Germinal center (tissue), 1 donor: ENCODE measurements at places on chromosomes 5 and 9.
A peak's percentile ranks its signal among the peaks of the same experiment; 100 is the strongest.

- peak; percentile 74 for DNase-seq
Observed at GRCh38 chr9:35680331-35681105, 6.8 kb downstream of the CA9 start.

DNA sequence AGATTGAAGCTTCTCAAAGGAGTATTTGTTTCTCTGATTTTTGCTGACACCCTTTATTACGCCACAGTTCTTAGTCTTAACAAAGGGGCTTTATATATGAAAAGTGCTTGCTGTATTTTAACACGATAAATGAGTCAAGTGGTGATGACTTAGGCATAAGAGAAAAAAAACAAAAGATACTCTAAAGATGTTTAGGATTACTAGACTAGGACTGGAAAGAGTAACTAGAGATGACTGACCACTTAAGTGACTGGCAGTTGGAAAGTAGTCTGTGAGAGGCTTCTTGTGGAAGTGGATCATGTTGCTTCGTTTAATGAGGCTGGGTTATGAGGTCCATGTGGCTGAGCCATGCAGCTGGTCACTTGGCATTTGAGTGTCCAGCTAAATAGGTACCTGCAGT is 69.4 kb upstream of the ACTBL2 start:
- no peak for DNase-seq

GRCh38 chr5:132496631-132497487 is 6.3 kb upstream of the IRF1 start:
- peak; percentile 76 for DNase-seq

DNA sequence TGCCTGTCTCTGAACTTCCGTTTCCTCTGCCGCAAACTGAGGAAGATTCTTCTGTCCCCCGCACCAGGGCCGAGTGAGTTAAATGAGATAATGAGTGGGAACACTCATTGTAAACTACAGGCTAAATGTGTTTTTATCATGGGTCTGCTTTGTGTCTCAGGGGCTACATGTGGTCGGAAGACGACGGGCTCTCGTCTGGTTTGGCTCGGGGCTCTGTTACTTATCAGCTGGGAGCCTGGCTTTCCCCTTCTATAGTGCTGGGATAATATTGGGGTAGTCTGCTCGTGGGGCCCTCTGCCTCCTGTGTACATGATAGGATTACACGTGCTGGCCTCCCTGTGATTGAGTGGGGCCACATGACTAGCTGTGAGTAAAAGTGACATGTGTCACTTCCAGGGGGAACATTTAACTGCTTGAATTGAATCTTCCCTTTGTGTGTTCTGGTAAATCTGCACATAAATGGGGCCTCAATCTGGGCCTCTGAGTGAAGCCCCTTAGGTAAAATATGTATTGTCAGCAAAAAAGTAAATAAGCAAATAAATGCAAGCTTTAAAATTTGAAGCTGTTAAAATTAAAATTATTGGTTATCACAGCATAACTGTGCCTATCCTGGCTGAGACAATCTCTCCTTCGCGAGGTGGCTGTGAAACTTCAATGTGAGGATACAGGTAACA is 86.9 kb upstream of the SH3PXD2B start:
- no peak for DNase-seq

DNA sequence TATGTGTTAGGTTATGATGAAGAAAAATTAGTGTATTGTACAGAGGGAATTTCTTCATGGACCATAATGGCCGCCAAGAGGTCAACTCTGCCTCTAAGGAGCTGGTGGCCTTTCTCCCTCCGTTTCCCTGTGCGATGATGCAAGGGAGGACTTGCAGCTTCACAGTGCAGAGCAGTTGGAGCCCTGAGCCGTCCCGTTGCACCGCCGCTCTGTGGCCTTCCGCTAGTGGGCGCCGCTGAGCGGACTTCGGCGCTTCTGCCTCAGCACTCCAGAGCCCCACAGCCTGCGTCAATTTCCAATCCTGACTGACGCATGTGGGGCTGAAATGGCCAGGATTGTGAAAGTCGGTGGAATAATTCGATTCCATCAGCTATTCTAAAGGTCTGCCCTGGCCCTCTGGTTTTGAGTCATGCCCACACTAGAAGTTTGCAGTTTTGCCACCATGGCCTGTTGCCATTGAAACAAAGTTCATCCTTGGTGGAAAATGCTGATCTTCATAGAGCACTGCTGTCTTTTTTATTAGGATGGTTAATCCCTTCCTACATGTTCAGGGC is 22.7 kb upstream of the LECT2 start:
- DNase-seq = peak; percentile 49

GRCh38 chr9:136915632-136916329 is 28.8 kb downstream of the FBXW5 start:
- no peak for DNase-seq

- DNase-seq = no peak
Observed at GRCh38 chr5:39226100-39226451, 6.7 kb upstream of the FYB1 start.

GRCh38 chr5:139810341-139811273 is 15.0 kb downstream of the PSD2 start:
- no peak for DNase-seq

DNA sequence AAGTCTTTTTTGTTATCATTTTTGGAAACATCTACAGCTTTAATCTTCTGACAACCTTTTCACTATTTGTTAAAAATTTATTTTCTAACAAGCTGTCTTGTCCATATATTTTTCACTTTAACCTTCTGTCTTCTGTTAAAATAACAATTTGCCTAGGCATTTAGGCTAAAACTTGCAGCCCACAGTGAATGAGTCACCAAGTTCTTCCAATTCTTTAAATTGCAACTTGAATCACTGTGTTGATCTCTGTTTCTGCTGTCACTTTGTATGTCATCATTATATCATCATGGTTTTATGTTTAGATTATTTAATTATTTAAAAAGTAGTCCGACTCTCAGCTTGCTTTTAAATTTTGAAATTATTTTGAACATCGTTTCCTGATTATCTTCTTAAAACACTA is 473.8 kb upstream of the PTPRD start:
- DNase-seq = no peak
